ENCODE measurements at places on chromosomes 2 and 18.

GRCh38 chr2:162063899-162064298, 10.1 kb downstream of the DPP4 start:
- no peak for DNase-seq

DNA sequence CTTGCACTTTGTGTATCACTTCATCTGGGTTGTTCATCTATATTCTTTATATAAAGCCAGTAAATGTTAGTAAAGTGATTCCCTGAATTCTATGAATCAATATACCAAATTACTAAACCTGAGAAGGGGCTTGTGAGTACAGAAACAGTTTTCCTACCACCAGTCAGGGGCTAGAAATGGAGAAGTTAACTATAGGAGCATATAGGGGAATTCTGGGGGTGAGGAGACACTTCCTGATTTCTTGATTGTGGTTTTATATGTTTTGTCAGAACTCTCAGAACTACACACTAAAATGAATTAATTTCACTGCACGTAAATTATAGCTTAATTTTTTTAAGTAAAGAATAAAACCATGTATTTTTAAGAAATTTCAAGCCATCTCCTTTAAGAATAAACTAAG, 93.7 kb downstream of the SESTD1 start:
- DNase-seq, result no peak

- no peak for DNase-seq
Measured at GRCh38 chr2:198488964-198489363, 684.6 kb downstream of the PLCL1 start.

GRCh38 chr2:30287857-30288513, 56.7 kb downstream of the LBH start:
- no peak for DNase-seq

DNA sequence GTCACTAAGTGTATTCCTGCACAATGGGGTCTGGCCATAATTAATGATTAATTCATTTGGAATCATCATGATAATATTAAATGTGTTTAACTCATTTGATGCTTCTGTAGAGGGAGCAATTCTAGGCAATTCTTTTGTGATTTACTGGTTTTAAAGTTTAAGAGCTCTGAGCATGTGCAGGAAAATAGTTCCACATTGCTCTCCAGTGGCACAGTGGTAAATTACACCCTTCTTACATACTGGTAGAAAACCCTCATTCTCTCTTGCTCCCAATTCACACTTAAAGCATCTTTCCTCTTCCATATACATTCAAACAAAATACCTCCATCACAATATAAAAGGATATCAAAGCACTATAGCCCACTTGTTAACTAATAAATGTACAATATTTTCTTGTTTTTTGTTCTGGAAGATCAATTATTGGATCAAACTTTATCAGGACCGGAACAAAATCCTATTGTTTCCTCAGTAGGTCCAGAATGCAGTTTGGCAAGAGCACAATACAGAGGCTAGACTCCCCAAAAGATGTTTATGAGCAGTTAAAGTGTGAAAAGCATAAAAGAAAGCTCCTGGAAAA, 844.3 kb downstream of the MBD2 start:
- no peak for DNase-seq

Data from activated CD4-positive, alpha-beta T cell treated with anti-CD3 and anti-CD28 coated beads for 24 hours (primary cell).